ENCODE measurements at places on chromosomes 3 and 15.

DNA sequence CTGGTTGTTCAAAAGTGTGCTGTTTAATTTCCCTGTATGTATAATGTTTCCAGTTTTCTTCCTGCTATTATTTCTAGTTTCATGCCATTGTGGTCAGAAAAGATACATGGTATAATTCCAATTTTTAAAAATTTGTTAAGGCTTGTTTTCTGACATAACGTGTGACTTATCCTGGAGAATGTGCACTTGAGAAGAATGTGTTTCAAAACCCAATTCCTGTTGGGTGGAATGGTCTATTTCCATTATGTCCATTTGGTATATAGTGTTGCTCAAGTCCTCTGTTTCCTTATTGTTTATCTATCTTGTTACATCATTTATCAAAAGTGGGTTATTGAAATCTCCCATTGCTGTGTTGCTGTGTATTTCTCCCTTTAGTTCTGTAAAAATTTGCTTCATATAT lies 215.4 kb downstream of the GREM1 start:
- DNase-seq = no peak

GRCh38 chr15:60483042-60483441 lies 4.1 kb upstream of the ICE2 start:
- no peak for DNase-seq

DNA sequence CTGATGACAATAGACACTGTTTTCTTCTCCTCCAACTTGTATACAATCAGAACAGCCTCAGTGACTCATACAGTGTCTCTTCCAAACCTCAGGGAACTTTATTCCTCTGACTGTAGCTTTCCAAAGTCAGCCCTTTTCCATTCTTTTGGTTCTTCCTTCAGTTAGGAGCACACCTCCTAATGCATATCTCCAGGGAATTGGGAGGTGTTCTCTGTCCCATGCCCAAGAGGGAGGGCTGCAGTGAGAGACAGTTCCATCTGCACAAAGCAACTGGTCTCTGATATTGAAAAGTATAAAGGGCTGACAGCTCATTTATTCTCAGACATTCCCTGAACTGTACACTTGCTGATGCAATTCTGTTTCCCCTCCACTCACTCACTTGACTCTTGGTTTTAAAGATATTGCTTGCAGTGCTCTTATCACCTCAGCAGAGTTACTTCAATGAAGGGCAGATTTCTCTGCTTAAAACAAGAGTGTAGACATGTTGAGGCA lies 337.8 kb upstream of the TBC1D5 start:
- DNase-seq = no peak

DNA sequence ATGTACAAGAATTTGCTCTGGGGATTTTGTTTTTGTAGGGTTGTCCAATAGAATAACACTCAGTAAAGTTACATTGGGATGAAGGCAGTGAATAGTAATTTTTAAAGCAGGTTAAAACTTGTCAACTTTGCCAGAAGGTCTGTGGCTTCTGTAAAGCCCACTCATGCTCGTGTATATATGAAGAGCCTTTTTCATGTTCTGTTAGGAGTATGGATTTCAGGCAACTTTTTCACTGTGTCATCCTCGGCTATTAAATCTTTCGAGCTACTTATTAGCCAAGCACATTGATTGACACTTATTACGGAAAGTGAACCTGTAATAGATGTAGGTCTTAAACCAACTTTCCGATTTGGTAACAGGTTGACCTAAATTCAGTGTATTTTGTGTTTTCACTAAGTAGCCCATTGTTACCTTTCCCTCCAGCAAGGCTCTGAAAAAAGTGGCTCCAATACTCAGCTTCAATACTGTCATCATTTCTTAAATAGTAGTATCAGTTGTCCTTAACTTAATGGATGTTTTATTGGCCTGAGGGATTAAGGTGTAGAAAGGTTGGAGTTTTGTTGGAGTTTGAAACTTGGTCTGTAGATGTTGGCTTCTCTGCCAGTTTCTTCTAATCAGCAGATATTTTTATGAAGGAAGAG lies 1.7 kb downstream of the PAK2 start:
- no peak for DNase-seq
